ENCODE measurements at places on chromosomes 2 and 18.
A peak's percentile ranks its signal among the peaks of the same experiment; 100 is the strongest.

DNA sequence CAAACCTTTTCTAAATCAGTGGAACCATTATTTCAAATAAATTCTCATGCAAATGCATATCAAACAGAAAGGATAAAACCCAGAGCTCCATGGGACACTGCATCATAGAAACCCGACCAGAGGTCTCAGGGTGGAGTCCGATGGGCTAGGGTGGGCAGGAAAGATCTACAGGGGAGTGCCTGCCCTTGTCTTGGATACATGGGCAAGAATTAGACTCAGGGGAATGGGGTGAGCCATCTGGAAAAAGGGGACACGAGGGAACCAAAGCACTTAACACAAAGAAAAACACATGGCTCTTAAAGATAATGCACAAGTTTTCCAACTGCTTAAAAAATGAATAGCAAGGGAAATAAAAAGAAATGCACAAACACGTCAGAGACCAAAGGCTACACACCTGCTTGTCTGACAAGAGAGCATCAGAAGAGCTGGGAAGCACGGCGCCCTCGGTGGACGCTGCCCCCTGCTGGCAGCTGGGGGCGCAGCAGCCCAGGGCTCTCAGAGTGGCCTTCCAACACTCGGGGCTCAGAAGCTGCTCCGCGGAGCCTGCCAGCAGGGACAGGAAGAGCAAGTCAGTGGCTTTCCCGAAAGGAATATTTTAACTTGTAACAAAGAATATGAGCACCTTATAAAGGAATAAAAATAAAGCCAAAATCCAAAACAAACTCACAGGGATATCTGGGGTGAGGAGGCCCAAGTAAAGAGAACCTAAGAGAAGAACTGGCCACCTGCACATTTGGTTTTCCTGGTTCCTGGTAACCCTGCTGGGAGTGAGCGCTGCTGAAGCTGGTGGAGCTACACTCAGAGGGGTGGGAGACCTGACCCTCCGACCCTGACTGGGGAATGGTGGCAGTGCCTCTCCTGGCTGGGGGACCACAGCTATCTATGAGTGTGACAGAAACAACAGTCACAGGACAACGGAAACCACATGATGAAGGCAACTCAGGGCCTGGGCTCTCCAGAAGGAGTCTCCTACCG lies 54.5 kb downstream of the SIGLEC15 start:
- peak; percentile 33 for DNase-seq

DNA sequence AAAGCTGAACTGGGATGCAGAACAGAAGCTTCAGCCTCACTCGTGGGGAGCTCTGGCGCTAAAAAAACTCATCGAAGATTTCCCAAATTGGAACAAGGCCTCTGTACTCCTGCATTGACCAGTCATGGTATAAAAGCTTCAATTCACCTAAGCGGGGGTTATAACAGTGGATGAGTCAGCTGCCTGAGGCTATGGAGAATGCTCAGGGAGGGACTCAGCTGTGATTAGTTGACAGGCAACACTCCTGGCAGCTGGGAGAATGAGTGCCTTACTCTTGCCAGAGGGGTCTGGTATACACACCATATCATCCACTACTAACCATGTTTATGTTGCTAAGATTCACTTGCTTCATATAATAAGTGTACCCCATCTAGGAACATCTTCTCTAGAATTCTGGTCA lies 350.6 kb upstream of the VRK2 start:
- no peak for DNase-seq

GRCh38 chr2:13822365-13822764 lies 810.2 kb upstream of the LRATD1 start:
- no peak for DNase-seq

- peak; percentile 30 for DNase-seq
These were observed 112.1 kb downstream of the NFATC1 start for GRCh38 chr18:79507546-79508480.

DNA sequence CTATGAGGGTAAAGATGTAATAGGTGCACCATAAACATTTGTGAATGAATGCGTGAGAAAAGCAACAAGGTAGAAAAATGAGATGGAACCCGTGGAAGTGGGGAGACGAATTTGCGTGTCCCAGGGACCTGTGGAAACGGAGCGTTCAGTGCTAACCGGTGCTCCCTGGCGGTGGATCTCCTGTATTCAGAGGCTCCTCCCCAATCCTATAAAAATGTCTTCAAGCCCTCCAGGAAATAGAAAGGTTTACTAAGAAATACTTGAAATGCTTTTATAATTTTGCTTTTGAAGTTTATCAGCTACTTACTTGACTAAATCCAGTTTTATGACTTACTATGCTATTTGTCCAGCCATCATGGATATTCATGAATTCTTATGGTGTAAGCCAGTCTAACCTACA lies 62.8 kb upstream of the RBM44 start:
- no peak for DNase-seq

DNA sequence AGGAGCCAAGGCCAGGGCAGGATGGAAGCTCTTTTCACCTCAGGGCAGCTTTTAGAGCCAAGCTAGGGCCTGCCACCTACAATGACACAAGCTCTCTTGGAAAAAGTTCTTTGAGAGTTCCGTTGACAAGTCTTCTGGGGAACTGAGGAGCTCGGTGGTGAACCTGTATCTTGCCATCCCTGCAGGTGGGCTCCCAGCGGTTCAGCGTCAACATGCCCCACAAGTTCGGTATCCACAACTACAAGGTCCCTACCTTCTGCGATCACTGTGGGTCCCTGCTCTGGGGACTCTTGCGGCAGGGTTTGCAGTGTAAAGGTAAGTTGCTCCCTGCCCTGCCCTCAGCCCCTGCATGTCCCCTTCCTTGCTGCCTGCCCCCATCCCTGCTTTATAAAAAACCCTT lies 312.8 kb upstream of the EPAS1 start:
- DNase-seq, result no peak

DNA sequence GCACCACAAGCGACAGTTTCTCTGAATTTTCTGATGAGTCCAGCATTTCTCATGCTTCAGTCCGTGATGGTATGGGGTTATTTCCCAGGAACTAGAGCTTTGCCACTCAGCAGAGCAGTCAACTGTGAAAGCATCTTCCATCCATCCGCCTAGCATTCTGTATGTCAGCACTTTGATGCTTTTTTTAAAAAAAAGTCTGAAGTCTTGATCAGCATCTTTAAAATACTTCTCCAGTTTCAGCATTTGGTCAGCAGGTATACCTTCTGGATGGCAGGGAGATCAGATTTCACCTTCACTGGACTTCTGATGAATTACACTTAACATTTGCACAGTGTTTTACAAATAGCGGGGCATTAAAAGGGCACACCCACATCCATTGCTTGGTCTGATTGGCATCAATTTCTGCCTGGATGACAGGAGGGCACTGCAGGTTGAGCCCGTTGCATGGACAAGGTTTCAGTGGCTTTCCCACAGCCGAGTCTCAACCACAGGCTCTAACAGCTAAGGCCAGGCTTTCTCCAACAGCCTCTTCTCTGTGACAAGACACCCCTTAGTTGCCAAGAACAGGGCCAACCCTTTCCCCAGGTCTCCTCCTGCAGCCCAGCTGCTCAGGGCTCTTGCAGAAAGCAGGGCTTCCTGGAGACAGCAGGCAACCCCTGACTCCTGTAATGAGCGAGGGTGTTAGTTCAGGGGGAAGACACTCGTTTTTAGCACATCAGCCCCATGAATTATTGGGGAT lies 54.0 kb downstream of the EMILIN2 start:
- no peak for DNase-seq

- DNase-seq, result no peak
These were observed 286.3 kb downstream of the PIEZO2 start for GRCh38 chr18:10863026-10863425.

- DNase-seq, result no peak
These were observed 9.6 kb downstream of the CNDP2 start for GRCh38 chr18:74505776-74506175.

- DNase-seq, result no peak
These were observed 69.9 kb downstream of the SGPP2 start for GRCh38 chr2:222494104-222494739.

DNA sequence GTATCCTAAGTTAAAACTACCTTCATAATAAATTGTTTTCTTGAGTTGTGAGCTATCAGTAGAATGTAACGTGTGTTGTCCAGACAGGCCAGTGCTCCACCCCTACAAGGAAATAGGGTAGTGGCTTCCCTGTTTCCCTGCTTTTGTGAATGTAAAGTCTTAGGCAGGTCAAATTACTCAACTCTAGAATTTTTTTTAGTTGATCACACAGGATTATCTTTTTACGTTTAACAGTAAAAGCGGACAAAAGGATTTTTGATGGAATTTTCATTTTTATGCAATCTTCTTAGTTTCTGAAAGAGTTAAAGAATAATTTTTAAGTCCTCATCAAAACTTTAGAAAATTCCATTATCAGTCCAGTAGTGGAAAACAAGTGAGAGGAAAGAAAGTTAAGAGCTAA lies 38.2 kb downstream of the GPD2 start:
- no peak for DNase-seq

GRCh38 chr2:30104307-30104706 lies 42.5 kb upstream of the YPEL5 start:
- no peak for DNase-seq

- no peak for DNase-seq
These were observed 682.0 kb downstream of the IRS1 start for GRCh38 chr2:226117510-226118065.

DNA sequence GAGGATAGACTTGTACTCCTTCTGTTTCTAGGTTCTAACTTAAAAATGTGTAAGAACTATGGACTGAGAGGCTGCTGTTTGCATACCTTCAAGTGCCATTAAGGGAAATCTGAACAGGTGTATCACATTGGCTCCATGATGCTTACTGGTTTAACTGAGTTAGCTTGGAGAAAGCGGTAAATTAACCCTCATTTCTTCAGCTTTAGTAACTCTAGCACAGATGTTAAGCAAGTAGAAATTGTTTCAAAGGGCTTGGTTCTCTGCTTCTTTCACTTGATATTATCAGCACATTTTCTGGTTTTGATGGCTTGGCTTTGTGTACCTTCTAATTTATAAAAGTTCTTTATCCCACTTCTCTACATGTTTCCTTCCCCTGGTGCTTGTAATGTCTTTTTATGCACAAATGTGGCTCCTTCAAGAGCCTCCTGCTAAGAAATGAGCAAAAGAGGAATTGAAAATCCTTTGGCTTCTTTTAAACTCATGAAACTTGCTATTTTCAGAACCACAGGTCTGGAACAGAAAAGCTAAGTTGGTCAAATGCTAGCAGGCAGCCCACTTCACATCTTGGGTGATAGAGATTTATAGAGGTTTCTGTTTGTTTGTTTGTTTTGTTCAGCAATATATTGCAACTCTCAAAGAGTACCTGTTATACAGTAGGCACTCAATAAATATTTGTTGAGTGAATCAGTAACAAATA lies 249.9 kb upstream of the THUMPD2 start:
- peak; percentile 96 for DNase-seq

DNA sequence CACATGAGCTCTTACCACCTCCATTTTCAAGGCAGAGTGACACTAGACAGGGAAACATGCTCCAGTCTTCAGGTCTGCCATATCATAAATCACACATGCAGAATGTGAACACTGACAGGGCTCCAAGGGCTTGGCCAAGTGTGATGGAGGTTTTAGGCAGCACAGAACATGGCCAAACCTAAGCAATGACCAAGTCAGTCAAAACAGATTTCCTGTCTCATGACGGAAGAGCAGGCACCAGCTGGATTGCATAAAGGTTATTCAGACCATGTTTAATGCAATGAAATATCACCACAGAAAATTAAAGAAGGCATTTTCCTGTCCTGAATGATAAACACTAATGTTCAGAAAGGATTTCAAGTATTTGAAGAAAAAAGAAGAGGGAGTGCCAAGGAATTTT lies 72.5 kb downstream of the SUMO1 start:
- no peak for DNase-seq

GRCh38 chr18:22783662-22784076 lies 149.5 kb upstream of the RBBP8 start:
- DNase-seq, result no peak

DNA sequence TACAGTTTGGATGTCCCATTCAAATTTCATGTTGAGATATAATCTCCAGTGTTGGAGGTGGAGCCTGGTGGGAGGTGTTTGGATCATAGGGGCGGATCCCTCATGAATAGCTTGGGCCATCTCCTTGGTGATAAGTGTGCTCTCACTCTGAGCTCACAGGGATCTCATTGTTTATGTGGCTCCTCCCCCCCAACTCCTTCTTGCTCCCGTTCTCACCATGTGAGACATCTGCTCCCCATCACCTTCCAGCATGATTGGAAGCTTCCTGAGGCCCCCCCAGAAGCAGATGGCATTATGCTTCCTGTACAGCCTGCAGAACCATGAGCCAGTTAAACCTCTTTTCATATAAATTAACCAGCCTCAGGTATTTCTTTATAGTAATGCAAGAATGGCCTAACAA lies 3.0 kb upstream of the INPP1 start:
- DNase-seq, result no peak

DNA sequence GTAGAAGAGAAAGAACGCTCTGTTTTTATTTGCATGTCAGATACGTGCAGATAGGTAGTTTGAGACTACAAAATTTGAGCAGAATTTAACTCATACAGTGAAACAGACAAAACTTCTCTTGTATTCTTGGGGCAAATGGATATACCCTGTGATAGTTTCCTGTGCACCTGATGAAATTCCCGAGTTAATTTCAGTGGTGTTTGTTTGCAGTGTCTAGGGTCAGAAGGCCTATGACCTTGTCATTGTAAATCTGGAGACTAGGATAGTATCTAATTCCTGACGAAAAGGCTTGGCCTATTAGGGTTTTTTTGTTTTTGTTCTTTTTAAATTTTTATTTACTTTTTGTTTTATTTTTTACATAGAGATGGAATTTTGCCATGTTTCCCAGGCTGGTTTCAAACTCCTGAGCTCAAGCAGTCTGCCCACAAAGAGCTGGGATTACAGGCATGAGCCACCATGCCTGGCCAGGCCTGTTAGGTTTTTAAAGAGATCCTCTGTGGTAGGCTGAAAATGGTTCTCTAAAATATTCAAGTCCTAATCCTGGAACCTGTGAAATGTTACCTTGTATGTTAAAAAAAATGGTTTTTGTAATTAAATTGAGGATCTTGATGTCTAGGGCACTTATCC lies 17.6 kb downstream of the LCLAT1 start:
- no peak for DNase-seq

DNA sequence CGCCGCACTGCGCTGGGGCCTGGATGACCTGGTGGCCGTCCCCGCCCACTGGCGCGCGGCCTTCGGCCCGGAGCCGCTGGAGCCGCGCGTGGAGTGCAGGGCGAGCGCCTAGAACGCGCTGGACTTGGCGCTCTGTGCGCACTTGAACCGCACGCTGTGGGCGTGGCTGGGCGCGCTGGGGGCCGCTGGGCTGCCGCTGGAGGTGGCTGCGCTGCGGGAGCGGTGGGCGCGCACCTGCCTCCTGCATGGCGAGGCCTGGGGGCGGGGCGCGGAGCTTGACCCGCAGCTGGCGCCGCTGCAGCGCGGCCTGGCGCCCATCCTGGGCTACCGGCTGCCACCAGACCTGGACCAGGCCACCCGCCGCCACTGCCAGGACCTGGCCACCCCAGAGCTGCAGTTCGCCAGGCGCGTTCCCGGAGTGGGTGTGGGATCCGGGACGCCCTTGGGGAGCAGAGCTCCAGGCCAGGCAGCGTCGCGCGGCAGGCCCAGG lies 9.9 kb downstream of the AQP12B start:
- no peak for DNase-seq

DNA sequence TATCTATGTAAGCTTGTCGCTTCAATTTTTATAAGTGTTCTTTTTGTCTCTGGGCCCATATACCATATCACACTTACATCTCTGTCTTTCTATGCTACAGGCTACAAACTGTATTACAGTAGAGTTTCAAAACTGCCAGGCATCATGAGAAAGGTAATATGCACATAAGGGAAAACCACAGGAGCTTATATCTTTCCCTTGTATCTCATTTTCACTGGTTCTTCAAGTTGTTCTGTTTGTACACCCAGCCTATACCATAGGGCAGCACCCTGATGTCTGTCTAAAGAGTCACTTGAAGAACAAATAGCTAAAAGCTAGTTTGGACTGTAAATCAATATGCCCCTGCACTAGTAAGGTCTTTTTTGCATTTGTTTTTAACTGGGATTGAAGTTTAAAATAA lies 366.7 kb downstream of the FIGN start:
- DNase-seq, result no peak

Data from MV-4-11 (cell line).